Stimulated activated naive CD8-positive, alpha-beta T cell treated with anti-CD3 and anti-CD28 coated beads, Interleukin-15, Interleukin-2, amounts not matched to agents 100 U/mL and 50 U/mL, for 24 hours (primary cell): ENCODE measurements at places on chromosomes 2 and 18.

GRCh38 chr2:105321875-105322646 lies 7.5 kb downstream of the TGFBRAP1 start:
- DNase-seq = no peak

GRCh38 chr2:156156580-156156979 lies 175.9 kb downstream of the NR4A2 start:
- DNase-seq = no peak

DNA sequence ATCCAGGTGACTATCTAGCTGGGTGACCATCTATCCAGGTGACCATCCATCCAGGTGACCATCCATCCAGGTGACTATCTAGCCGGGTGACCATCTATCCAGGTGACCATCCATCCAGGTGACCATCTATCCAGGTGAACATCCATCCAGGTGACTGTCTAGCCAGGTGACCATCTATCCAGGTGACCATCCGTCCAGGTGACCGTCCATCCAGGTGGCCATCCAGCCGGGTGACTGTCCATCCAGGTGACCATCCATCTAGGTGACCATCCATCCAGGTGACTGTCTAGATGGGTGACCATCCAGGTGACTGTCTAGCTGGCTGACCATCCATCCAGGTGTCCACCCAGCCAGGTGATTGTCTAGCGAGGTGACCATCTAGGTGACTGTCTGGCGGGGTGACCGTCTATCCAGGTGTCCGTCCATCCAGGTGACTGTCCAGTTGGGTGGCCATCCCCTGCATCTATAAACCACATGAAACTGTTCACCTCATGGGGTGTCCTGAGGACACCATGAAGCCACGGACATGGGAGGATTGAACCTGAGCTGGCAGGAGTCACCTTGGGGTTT lies 305.3 kb downstream of the NDUFA10 start:
- no peak for DNase-seq

DNA sequence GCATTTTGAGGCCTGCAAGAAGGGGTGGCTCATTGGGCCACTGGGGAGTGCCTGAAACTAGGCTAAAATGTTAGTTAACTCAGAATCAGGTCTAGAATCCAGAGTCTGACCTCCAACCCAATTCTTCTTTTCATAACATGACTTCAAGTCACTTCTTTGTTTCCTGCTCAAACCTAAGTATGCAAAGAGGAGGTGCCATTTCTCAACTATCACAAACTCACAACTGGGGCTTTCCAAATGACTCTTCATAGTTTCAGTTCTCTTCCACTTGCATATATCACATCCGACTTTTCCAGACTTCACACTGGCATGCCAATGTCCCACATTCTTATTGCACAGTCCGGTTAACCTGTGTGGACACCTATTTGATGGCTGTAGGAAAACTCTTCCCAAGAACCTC lies 211.6 kb downstream of the TCF4 start:
- no peak for DNase-seq

GRCh38 chr2:198731842-198732399 lies 725.8 kb downstream of the SATB2 start:
- DNase-seq = no peak

DNA sequence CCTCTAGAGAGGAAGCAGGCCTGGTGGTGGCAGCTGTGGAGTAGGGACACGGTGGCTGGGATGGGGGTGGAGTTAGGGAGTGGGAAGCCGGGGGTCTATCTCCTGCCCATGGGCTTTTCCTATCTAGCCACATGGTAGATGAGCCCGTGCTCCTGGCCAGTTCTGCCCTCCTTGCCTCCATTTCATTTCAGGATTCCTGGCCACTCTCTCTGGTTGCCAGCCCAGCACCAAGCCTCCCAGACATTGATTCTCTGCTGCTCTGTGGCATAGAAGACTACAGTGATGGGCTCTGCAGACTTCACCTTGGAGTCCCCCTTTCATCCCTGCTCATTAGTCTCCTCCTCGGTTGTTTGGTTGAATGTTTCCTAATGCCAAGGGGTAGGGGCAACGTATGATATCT lies 19.4 kb downstream of the SIX3 start:
- no peak for DNase-seq

DNA sequence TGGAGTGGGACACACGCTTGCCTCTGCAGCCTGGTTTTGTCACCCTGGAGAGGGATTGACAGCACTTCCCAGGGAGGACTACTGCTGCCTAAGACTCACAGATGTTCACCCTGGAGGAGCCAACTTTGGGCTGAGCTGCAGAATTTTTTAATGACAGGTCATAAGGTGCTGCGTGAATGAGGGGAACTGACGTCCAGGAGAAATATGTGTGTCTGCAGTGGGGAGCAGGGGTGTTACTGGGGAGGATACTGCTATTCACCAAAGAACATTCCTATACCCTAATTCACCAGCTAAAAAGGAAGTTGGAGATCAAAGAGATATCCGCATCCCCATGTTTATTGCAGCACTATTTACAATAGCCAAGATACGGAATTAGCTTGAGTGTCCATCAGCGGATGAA lies 144.4 kb downstream of the MGAT5 start:
- DNase-seq = no peak

DNA sequence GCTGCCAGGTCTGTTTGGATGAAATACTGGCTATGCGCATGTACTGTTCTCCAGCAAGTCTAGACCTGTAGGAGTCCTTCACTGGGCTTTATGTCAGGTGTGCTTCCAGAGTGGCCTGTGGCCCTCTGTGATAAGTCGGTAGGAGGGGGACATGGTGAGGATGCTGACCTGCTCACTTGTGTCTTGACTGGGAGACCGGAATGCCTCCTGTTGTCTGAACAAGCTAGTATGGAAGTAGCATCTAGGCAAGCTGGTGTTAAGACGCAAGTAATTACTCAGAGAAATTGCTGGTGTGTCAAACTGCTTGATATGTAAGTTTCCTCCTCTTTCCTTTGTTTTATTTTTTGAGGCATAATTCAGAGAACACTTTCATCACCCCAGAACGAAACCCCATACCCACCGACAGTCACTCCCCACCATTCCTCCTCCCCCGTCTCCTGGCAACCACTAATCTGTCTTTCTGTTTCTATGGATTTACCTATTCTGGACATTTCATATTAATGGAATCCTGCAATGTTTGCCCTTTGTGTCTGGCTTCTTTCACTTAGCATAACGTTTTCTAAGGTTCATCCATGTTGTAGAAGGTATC lies 76.4 kb downstream of the TMEM247 start:
- no peak for DNase-seq

GRCh38 chr2:173397539-173397938 lies 42.9 kb downstream of the CDCA7 start:
- no peak for DNase-seq

DNA sequence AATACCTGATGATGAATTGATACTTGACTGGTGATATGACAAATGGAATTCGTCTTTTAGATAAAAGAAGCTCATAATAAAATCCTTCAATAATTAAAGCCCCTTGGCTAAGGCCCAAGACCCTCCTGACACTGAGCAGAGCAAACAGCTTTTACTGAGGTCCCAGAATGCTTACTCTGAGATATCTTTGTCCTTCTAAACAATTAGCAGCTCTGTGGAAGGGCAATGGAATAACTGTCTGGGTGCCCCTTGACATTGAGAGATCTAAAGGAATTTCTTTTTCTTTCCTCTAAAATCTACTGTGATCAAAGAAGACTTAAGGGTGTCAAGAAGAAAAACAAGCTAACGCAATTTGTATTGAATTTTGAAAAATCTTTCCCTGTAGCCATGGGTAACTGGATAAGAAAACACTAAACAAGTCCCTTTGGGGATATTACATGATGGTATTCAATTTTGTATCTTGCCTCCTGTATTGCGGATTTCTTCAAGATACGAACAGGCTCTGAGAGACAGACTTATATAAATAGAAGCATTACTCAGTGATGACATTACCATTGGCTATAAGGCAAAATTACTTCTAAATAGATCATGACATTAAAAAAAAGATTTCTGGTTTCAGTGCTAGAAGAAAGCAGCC lies 128.8 kb downstream of the MREG start:
- DNase-seq = no peak

- peak; percentile 75 for DNase-seq
Measured at GRCh38 chr2:25323042-25323514, 18.6 kb downstream of the DNMT3A start.
